ENCODE measurements at places on chromosomes 12 and 14.

DNA sequence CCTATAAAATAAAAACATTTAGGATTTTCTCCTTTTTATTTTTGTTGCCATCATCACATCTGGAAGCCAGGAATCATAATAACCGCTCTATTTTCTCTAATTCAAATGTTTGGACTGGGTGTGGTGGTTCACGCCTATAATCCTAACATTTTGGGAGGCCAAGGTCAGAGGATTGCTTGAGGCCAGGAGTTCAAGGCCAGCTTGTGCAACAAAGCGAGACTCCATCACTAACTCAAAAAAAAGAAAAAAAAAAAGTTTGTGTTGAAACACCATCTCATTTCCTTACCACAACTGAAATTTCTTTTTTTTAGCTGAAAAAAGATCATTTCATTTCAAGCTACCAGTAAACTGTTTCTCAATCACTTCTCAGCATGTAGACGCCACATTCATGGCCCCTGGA is 8.8 kb upstream of the BAZ1A start:
- no peak for DNase-seq

DNA sequence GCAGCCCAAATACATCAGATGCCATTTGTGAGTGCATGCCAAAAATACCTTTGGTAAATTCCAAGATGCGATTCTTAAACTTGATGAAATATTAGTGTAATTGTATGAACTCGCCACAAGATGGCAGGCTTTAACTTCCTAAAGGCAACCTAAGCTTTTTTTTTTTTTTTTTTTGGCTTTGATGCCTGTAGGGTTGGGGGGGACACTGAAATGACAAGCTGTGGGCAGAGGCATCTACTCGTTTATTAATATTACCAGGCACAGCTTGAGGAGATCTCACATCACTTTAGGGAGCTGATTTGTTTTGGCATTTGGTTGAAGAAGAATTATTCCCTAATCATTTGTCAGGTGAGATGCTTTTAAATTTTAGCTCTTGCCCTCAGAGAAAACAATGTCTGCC is 126.7 kb upstream of the CCDC196 start:
- DNase-seq: peak; percentile 81

- DNase-seq: no peak
Observed at GRCh38 chr14:70655110-70655826, 13.6 kb downstream of the TTC9 start.

DNA sequence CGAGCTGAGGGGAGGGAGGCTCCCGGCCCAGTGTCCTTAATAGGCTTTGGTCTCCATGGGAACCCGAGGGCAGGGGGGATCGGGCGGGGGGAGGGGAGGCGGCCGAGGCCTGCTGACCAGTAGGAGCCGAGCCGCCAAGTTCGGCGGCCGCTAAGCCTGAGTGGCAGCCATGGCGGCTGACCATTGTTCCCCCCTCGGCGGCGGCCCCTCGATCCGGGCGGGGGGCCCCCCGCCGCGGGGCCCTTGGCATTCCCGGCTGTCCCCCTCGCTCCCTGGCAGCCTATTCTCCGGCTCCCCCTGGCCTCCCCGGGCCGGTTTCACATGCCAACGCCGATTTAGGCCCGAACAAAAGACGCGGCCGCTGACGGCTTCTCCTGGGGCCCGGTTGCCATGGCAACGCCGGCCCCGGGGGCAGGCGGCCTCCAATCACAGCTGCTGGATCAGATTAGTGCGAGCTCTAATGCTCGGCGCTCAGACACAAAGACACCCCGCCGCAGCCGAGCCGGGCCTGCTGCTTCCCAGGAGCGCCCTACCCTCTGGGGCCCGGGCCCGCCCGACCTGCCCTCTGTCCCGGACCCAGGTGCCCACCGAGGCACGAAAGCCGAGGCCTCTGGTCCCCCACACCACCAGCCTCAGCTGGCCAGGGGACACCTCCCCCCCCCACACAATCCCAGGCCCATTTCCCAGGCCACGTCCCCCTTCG is 7.3 kb downstream of the MSI1 start:
- DNase-seq: peak; percentile 94

DNA sequence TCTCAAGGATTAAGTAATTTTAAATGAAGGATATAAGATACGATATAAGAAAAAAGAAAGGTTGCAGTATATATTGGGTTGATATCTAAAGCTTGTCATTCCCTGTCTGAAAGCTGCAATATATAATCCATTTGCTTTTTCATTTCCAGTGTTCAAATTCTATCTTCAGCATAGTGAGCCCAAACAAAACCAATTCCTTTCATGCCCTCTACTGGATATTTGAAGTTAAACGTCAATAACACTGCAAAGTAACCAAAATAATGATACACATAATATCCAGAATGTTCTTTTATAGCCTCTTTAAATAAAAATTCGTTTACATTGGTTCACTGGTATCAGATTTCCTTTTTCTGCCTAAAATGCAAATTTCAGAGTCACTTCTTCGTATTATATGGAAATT is 64.5 kb upstream of the DAAM1 start:
- DNase-seq: peak; percentile 50

- no peak for DNase-seq
Observed at GRCh38 chr14:33768458-33768830, 182.4 kb downstream of the EGLN3 start.

DNA sequence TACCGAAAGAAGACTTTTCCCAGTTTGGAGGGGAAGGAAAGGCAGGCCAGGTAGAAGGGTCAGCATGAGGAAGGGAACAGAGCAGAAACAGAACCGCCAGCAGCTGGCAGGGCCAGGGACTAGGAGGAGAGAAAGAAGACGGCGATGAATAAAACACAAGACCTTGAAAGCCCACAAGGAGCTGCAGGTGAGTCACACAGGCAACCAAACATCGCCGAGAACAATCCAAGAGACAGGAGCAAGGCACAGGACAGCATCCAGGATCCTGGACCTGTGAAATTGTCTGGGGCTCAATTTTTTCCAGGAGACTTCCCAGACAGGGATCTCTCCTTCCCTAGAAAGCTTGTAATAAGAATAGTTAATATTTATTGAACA is 47.3 kb downstream of the NUAK1 start:
- no peak for DNase-seq

GRCh38 chr12:91113621-91114020 is 2.3 kb upstream of the LUM start:
- no peak for DNase-seq

GRCh38 chr12:53380104-53380793 is at the start of gene SP1:
Gene SP1, plus strand, starts transcription at chr12:53380176. Its CDS starts 116 bp downstream, at chr12:53380292.
- peak; percentile 75 for DNase-seq

Data from NCI-H1105 treated with DMSO at 0.1 percent for 48 hours (cell line).